OCI-M1 (cell line): ENCODE measurements at places on chromosomes 16 and 17.

DNA sequence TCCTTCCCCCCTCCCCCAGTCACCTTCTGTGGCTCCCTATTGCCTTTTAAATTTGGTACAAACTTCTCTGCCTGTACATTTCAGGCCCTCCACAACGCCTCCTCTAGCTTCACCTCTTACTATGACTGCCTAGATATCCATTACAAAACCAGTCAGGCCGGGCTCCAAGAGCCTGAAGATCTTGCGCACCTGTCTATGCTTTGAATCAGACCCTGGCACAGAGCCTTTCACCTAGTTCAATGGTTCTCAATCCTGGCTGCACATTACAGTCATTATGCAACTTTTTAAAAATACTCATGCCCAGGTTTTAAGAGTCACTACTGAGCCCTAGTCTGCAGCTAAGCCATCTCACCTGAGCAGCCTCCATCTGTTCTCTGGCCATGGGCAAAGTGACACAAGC lies 1.6 kb upstream of the GAS7 start:
- no peak for DNase-seq

DNA sequence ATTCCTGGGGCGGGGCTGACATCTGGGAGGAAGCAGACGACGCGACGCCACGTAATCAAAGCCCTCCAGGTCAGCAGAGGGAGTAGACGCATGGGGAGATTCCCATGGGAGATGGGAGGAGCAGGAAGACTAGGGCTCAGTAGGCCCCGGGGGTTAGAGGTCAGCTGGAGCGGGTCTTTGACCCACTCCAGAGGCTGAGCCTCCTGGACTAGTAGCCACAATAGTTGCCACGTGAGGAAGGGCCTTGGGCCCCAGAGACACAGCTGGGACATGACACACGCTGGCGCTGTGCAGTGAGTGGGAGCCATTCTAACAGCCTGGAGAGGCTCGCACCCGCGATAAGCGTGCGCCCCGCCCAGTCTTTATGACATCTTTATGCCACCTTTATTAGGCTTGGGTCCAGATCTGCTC lies 95.7 kb upstream of the AMZ2 start:
- no peak for DNase-seq

DNA sequence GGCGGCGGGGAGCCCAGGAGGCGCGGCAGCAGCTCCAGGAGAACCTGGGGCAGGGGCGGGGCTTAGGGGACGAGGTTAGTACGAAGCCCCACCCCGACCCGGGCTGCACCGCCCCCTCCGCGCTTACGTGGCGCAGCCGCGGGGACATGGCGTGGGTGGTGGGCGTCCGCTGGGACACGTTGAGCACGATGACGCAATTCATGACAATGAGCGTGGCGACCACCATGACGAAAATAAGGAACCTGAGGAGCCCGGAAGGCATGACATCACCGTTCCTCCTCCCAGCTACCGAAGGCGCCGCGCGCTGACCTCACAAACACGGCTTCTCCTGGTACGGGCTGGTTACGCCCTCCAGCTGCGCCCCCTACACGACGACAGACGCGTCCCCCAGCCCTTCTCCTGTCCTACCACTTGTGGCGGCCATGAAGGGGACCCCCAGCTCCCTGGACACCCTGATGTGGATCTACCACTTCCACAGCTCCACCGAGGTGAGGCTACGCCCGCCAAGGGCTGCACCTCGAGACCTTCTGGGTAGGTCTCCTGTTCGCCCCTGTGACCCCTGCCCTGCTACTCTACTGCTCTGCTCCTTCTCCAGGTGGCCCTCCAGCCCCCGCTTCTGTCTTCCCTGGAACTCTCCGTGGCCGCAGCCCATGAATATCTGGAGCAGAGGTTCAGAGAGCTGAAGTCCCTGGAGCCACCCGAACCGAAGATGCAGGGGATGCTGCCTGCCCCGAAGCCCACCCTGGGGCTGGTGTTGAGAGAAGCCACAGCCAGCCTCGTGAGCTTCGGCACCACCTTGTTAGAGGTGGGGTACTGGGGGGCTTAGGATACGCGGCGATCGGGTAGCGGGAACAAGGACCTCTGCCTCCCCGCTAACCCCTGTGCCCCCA lies at the start of gene C17orf107:
Gene C17orf107, plus strand, starts transcription at position 196 of the 890 bp plus-strand sequence. Its CDS starts 227 bp downstream, at position 423.
- DNase-seq = no peak

- DNase-seq = peak; percentile 94
Observed at GRCh38 chr16:1959269-1960039, at the start of gene NDUFB10. NDUFB10 (plus strand) TSS chr16:1959538; CDS start chr16:1959625, 87 bp downstream.

GRCh38 chr17:42405963-42406495 lies 17.0 kb downstream of the CAVIN1 start:
- peak; percentile 95 for DNase-seq

DNA sequence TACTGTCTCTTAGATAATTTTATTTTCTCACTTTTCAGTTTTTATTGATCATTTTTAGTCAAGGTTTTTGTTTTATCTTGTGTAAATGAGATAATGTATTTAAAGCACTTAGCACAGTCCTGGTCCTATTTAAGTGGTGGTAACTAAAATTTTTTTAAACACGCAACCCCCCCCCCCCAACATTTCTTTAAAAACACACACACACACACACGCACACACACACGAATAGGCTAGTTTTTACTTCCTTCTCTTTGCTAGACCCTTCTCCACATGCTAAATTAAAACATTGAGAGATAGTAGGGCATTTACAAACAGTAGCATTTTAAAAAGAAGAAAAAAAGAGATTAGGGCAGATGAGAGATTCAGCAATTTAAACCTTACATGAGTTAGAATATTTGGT lies 5.0 kb downstream of the NFATC3 start:
- peak; percentile 78 for DNase-seq
